Neuronal stem cell (in vitro differentiated cells): ENCODE measurements at places on chromosomes 4 and X.

DNA sequence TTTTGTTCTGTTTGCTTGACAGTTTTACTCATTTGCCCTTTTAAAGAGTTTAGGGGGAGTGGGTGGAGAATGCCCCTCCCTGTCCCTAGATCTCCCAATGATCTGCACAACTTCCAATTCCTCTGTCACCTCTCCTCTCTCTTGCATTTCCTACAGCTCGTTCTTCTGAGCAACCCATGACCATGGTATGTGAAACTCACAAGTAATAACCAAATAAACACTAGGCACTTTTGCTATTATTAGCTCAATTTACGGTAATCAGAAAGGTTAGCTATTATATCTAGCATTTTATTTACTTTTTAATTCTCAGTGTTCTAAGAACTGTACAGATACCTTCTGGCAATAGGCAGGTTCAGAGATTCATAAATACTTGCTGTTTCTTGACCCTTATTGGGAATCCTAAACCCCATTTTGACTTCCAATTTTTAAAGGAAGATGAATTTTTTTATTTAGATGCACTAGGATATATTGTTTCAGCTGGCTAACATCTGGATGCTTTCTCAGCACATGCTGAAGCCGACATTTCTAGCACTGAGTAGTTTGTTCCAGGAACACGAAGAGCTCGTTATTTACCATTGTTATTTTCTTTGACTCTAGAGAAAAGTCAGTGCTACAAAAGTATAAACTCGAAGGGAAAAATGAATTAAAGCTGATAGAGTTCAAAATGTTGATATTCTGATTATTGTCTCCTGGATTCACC is 194.7 kb upstream of the TLL1 start:
- DNase-seq = no peak

DNA sequence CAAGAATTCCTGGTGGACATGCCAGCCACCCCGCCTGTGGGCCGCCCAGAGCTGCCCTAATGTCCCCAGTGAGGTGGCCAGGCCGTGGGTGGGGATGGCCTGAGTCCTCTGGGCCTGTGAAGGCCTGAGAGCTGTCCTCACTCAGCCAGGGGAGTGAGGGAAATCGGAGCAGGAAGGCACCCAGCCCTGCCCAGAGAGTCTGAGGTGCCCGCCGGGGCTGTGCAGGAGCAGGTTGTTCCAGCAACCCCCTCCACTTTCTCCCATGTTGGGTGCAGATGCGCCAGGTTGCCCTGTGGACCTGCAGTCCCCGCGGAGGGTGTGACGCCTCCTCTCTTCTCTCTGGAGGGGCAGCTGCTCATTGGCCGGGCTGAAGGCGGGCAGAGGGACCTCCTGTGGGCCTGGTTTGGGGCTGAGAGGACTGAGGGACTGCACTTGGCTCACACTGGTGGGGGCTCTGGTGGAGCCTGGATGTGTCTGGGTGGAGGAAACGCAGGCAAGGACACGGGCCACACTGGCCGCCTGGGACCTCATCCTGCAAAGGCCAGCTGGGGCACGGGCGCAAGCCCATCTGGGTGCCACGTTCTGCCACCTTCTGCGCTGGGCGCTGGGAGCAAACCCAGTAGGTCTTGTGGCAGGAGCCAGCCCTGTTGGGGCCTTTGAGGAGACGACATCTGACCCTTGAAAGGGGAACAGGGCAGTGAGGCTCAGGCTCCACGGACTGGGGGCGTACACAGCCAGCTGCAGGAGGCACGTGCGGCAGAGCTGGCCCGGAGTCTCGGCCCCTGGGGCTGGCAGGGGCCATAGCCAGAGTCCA is 14.0 kb downstream of the DOK7 start:
- DNase-seq = no peak

- no peak for DNase-seq
These were observed 99.1 kb downstream of the ARHGAP10 start for GRCh38 chr4:147830987-147831386.

- DNase-seq = no peak
These were observed 229.6 kb downstream of the PRDM5 start for GRCh38 chr4:120692964-120693363.

GRCh38 chrX:44343412-44344141 is at the start of gene EFHC2:
EFHC2 (minus strand) TSS chrX:44343672; CDS start chrX:44343588, 84 bp downstream.
- DNase-seq = no peak

DNA sequence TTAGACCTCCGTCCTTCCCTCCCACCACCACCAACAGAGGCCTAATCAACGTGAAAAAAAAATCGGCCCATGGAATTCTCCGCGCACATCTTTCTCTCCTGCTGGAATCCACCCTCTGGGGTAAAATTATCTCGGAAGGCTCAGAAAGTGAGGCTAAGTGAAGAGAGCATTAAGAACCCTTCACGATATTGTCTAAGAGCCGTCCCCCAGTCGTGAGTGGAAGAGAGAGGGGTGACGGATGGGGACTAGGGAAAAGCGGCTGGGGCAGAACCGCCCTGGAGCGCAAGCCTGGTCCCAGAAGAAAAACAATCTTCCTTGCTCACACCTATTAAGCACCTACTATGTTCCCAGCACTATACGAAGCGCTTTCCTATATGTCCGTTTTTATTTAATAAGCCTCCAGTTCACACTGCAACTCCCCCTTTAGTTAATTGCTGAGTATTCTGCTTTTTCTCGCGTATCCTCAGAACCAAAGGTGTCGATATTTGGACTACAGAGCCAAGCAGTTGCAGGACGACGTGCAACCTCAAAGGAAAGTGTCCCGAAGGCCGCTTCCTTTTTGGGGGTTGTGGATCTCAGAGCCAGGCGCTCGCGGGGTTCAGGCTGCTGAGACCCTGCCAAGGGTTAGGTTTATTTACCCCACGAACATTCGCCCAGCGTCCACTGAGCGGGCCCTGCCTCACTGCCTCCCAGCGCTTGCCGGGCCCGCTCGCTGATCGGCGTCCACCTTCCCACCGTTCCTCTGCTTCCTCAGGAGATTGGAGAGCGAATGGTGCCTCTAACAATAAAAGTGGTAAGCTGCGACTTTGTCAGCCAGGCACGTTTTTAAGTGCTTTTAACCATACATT is 889 bp downstream of the MGARP start:
- no peak for DNase-seq

DNA sequence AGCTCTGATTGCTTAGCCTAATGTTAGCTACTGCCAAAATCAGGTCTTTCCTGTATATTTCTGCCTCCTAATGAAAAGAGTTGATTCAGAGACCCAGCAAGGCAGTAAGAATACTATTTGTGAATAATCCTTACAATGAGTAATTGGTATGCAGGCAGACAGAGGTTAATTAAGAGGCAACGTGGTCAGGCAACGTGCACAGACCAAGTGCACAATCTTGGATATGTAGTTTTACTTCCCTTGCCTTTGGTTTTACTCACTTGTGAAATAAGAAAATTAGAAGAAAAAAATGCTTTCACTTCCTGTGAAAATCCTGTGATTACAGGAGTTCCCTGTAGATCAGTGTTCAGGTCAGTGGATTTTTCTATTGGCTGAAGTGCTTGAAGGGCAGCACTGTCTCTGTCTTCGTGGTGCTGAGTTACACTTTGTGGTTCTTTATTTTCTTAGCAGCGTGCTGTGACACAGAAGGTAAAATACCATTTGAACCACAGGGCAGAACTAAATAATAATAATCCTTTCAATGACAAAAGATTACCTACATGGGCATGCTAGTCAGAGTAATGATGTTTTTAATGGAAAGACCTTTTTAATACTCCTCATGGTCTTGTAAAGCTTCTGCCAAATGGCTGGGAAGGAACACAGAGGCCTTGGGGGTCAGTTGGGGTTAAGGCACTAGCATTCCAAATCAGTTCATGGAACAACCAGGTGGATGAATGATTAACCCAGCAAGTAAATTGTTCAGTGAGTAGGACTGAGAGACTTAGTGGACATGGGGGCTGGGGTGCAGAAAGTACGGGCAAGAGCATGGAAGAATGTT is 430.9 kb downstream of the MAPK10 start:
- DNase-seq = no peak

GRCh38 chr4:37909332-37910090 is 18.6 kb downstream of the TBC1D1 start:
- no peak for DNase-seq

- no peak for DNase-seq
These were observed 26.5 kb downstream of the ZNF81 start for GRCh38 chrX:47863187-47863586.

DNA sequence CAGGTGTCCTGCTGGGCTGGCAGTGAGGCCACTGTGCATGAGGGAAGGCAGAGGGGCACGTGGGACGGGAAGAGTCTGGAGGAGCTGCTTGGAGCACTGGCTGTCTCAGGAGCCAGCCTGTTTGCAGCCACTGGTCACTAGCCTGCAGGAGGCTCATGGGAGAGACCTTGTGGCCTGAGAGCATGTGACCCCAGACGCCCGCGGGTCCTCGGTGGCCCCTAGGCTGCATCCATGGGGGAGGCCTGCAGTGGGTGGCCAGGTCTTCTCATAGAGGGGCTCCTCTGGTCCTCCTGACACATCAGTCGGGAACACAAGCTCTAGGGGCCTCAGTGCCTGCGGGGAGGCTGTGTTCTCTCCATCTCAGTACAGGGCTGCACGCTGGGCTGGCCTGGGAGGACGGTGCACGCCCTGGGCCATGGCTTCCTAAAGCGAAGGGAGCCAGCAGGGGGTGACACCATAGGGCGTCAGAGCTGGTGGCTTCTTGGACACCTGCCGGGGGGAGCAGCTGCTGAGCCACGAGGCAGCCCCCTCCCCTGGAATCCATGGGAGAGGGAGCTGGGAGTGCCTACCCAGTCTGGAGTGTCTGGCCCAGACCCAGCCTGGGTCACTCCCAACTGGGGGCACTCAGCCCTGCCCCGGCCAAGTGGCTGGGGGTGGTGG is 12.3 kb downstream of the NAT8L start:
- no peak for DNase-seq

DNA sequence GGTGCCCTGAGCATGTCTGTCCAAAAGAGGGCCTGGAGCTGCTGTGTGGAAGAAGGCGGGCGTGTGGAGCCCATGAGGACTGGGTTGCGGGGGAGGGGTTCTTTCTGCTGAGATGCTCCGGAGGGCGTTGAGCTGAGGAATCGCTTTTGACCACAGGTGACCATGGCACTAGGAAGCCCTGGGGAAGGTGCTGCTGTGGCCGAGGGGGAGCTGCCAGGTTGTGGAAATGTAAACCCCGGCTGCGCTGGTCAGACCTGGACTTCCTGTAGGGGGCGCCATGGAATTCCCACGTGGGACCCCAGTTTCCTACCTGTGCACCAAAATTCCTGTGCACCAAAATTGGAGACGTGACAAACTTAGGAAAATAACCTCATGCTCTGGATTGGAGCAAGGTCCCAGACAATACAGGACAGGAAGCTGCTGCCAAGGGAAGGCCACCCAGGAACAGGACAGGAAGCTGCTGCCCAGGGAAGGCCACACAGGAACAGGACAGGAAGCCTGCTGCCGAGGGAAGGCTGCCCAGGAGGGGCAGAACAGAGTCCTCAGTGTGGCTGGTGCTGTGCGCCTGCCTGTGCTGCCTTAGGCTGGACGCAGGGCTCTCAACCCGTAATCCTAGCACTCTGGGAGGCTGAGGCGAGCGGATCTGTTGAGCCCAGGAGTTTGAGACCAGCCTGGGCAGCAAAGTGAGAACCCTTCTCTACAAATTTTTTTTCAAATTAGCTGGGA is 28.4 kb upstream of the UVSSA start:
- DNase-seq = no peak

DNA sequence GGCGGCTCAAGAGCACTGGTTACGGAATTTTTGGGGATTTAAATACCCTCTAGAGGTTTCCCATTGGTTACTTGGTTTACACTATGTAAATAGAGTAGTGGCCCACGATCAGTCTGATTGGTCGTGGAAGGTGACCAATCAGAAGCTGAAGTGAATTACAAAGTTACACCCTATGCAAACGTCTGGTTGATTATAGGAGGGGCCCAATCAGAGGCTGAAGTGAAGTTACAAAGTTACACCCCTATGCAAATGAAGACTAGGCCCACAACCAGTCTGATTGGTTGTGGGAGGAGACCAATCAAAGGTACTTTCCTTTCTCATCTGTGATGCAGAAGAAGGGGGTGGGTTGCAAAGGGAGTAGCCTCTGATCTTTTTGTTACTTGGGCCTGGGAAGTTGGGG is 45.1 kb upstream of the HSD17B10 start:
- DNase-seq = no peak

GRCh38 chr4:76694056-76694455 is 203.9 kb downstream of the SOWAHB start:
- no peak for DNase-seq

DNA sequence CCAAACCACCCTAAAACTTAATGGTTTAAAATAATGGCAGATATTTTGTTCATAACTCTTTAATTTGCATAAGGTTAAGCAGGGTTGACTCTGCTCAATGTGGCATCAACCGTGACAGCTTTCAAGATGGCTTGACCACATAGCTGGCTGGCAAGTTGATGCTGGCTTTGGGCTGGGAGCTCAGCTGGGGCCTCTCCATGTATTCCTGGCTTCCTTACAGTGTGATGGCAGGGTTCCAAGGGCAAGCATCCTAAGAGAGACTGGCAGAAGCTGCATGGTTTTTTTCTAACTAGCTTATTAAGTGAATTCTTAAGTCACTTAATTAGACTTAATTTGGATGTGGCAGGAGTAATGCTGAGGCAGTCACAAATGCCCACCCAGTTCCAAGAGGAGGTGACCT is 4.5 kb downstream of the RP2 start:
- no peak for DNase-seq

DNA sequence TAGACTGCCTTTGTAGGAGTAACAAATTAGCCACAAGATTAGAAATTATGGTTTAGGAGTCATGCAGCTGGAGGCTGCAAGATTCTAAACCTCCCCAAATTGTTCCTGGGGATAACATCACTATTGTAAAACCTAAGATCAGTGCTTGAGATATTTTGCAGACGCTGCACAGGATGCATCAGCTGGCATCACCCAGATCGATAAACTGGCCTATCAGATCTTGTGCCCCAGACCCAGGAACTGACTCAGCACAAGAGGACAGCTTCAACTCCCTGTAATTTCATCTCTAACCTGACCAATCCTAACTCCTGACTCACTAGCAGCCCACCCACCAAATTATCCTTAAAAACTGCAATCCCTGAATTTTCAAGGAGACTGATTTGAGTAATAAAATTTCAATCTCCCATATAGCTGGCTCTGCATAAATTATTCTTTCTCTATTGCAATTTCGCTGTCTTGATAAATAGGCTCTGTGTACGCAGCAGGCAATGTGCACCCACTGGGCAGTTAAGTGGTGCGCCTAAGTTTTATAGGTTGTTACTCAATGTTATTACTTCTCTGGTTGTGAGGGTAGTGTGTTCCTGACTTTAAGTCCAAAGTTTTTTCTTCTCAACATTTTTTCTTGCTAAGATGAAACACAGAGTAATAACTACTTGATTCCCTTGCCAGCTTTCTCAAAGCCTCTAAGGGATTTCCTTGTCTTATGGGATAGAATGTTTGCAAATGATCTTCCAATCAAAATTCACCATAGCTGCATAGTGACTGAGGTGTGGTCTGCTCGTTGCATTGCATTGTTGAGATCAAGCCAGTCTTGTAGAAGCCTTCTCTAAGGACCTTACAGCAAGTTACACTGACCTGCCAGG is 312.3 kb upstream of the DKK2 start:
- DNase-seq = no peak

DNA sequence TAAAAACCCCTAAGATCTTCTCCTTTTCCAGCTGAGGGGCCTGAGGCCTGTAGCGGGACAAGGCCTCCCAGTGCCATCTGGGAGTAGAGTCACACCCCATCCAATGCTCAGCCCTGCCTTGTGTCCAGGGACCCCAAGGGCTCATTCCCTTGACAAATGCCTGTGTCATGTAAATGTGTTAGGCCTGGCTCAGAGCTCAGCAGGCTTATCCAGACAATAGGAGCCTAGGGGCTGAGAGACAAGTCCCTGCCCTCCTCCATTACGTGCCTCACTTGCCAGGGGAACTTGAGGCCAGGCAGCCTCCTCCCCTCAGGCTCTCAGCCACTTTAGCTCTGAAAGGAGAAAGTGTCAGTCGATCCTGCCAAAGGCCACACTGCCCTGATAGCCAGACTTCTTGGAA is 166.8 kb upstream of the MAMLD1 start:
- no peak for DNase-seq
